ENCODE measurements at places on chromosomes 4 and X. TPM values are rescaled to one million over a fixed set of nuclear protein-coding genes. Genes with fewer than 3 reads are reported as not detected.

The TLR1 gene
- 22.9 TPM for total RNA-seq

DNA sequence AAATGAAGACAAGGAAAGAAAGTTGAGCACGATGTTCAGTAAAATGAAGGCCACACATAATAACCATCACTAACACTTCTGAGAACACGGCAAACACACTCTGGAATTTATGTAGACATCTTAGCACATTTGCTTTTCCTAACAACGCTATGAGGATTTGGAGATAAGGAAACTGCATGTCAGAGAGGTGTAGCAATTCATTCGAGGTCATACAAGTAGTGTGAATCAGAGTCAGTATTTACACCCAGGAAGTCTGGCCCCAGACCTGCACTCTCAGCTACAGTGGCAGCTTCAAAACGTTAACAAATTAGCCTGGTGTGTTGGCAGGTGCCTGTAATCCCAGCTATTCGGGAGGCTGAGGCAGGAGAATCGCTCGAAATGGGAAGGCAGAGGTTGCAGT is 253.4 kb downstream of the PDGFC start:
- no peak for DNase-seq

- DNase-seq: no peak
Measured at GRCh38 chr4:52943677-52944076, 81.6 kb downstream of the RASL11B start.

The P2RY8 gene
- 141 TPM for total RNA-seq

DNA sequence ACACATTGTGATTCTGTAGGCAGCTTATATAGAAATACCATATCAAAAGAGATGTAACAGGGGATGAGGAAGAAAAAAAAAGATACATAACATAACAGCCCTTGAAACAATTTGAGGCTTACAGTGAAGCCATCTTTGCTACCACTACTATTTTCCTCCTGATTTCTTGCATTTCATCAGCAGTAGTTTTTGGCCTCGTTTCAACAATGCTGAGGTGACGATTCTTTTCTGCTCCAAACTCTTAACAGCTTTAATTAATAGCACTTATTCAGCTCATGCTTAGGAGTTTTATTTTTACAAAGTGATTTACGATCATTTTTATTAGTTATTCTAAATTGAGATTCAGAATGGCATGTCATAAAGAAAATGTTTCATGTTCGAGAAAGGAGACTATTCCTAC is 163.2 kb downstream of the DCK start:
- no peak for DNase-seq

- no peak for DNase-seq
Measured at GRCh38 chr4:36285784-36286480, 4.5 kb downstream of the DTHD1 start.

- peak; percentile 36 for DNase-seq
Measured at GRCh38 chr4:52588771-52589591, 70.1 kb downstream of the USP46 start.

DNA sequence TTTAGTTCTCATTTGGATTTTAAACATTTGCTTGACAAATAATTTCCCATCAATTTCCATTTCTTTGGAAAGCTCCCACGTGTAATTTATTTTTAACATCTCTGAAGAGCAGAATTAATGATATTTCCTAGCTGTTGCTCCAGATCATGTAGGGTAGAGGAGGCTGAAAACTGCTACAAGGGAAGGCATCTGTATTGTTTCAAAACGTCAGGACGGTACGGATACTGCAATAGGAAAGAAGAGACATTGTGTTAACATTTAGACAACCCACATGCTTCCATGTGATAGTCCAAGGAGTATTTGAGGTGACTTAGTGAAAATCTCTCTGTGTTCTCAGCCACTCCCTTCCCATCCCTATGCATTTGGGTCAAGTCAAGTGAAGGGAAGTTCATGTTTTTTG is 15.4 kb upstream of the ADH1B start:
- DNase-seq: no peak

The LAMTOR3 gene
- total RNA-seq: 17.9 TPM

- DNase-seq: no peak
Measured at GRCh38 chr4:2416564-2417225, 1.8 kb downstream of the ZFYVE28 start.

GRCh38 chr4:108432418-108432817 is 188.0 kb upstream of the RPL34 start:
- DNase-seq: no peak
